Urinary bladder (tissue), 4 donors: ENCODE measurements at places on chromosomes 5 and 9. TPM values are rescaled to one million over a fixed set of nuclear protein-coding genes. Genes with fewer than 3 reads are reported as not detected.

GRCh38 chr9:12955510-12956163, 180.8 kb downstream of the LURAP1L start:
- DNase-seq, result no peak

DNA sequence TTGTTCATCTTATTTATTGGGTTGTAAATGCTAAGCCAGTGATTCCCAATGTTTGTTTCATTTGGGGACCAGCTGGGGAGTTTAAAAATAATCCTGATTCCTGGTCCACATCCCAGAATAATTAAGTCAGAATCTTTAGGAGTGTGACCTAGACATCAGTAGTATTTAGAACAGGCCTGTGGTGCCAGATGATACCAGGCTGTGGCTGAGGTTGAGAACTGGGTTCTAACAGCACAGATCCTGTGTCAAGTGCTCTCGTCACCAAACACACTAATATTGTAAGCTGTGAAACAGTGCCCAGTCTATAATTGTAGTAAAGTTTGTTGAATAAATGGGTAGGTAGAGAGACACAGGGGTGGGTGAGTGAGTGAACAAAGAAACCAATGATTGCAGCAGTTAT, 172.1 kb upstream of the PPP1R2B start:
- no peak for DNase-seq

DNA sequence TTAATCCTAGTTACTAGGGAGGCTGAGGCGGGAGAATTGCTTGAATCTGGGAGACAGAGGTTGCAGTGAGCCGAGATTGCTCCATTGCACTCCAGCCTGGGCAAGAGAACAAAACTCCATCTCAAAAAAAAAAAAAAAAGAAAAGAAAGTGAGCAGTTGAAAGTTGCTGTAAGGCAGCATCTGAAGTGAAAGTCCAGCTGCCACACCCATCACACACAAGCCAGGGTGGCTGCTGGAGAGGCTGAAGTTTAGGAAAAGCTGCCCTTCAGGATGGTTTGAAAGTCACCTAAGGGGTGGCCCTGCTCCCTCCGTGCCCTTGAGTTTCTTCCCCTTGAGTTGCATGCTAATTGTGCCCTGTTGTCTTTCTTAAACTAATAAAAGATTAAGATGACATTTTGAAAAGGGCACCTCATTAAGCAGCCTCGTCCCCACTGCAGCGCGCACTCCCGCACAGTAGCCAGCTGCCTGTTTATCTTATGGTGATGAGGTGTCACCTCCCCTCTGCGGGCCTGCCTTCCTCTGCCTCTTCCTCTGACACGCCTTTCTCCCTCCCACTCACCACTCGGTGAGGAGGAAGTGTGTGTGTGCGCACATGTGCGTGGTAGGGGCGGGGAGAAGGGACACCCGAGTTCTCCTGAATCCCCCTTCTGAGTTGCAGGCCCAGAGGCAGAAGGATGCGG, 104.2 kb upstream of the PANK3 start:
- no peak for DNase-seq

DNA sequence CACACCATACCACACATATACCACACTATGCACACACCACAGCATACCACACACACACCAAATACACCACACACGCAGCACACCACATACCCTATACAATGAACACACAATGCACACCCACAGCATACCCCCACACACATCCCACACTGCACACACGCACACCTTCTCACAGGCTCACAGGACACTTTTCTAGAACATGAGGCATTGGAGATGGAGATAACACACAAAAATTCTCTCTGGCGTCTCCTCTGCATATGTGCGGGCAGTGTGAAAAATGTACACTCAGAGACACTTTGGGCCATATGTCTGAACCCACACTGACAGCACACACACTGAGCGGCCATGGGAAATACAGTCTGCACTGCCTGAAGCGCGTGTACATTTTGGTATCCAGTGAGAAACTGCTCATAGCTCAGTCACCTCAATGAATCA, 278.1 kb downstream of the GADD45G start:
- no peak for DNase-seq

GRCh38 chr5:142861011-142861410, 90.8 kb downstream of the ARHGAP26 start:
- no peak for DNase-seq

- DNase-seq, result no peak
Observed at GRCh38 chr5:14998491-14998890, 126.9 kb upstream of the ANKH start.

DNA sequence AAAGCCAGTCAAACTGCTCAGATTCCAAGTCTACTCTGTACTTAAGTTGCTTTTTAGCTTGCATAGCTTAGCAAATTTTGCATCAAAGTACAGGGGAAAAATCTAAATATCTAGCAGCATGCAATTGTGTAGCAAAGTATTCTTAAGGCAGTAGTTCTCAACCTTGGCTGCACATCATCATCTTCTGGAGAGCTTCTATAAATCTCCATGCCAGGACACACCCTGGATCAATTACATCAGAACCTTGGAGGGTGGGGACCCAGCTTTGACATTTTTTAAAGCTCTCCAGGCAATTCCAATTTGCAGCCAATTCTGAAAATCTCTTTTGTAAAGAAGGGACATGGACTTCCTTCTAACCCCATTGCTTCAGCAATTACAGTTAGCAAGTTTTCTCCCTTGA, 187.5 kb downstream of the SNCAIP start:
- no peak for DNase-seq

DNA sequence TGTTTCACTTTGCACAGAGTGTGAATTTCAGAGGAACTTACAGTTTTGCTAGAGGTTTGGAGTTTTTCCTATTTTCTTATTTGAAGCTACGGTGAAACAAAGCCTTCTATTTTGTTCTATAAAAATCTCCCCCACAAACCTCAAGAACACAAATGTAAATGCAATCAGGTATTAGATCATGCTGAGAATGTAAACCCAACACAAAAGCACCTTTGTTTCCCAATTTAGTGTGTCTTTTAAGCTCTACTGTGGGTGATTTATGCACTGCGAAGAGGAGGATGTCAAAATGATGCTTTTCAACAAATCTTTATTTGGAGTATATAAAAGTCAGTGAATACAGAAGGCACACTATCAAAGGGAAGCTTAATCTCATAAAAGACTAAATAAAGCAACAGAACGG, 4.3 kb upstream of the DRD1 start:
- no peak for DNase-seq

GRCh38 chr9:36911601-36912412, 122.3 kb downstream of the PAX5 start:
- no peak for DNase-seq

DNA sequence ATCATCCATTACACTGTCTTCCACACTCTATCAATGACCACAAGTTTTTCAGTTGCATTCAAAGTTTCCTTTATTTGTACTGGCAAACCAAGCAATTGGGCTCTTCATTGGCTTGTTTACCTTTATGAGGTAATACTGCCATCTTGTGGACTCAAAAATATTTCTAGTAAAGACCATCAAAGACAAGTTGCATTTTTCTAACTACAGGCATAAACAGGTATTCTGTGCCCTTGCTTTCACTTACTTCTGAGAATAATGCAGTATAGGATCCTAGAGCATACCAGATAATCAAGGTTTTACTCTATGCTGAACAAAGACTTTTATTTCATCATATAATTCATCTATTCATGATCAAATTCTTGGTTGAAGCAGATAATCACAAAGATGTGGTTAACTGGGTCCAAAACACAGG, 173.7 kb upstream of the POU5F2 start:
- DNase-seq, result no peak

- DNase-seq, result no peak
Observed at GRCh38 chr9:126392662-126393371, 66.2 kb downstream of the MVB12B start.

DNA sequence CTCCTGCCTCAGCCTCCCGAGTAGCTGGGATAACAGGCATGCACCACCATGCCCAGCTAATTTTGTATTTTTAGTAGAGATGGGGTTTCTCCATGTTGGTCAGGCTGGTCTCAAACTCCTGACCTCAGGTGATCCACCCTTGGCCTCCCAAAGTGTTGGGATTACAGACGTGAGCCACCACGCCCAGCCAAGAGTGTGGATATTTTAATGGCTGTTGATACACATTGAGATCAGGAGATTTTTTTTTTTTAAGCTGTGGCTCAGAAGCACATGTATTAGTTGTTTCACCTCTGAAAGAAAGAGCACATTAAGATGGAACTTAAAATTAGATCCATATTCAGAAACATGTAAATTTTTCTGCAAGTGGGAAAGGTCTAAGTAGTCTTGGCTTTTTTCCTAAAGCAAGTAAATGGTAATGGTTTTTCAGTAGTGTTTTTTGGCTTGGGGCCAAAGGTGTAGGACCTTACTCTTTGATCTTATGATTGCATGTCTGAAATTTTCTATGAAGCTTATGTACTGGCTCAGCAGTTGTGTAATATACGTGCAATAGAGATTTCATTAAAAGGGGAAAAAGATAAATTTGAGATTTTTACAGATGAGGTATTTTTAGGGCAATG, 9.9 kb downstream of the RBM27 start:
- no peak for DNase-seq

GRCh38 chr5:32172923-32173266, 1.2 kb downstream of the GOLPH3 start:
- DNase-seq, result no peak

DNA sequence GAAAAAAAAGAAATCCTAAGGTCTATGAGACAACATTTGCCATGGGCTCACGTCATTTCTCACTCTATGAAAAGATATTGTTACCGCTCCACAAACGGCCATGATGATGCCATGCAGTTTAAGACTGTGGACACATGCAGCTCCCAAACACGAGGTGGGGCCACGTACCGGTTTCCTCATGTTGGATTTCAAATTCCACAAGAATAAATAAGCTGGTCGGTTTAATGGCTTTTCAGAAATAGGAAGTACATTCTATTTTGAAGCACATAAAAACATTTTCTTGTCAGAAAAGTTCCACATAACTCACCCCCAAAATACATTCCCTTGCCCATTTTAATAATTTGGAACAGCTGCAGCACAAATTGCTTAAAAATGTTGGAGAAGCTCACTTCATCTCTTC, 130.6 kb downstream of the MYO10 start:
- no peak for DNase-seq

DNA sequence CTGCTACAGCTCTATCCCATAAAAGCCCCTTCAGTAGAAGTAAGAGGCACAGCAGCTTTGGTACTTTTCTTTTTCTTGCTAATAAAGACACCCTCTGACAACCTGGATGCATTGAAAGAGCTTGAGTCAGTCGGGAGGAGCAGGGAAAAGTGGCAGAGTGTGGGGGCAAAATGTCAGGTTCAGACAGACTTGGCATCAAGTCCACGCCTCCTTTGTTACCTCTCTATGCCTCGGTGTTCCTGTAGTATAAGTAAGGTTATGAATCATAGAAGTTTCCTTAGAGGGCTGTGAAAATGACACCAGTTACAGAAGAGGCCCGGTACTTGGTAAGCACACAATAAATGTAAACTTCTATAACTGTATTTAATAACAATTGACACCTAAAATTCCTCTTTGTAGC, 133.9 kb downstream of the ESM1 start:
- DNase-seq, result no peak

DNA sequence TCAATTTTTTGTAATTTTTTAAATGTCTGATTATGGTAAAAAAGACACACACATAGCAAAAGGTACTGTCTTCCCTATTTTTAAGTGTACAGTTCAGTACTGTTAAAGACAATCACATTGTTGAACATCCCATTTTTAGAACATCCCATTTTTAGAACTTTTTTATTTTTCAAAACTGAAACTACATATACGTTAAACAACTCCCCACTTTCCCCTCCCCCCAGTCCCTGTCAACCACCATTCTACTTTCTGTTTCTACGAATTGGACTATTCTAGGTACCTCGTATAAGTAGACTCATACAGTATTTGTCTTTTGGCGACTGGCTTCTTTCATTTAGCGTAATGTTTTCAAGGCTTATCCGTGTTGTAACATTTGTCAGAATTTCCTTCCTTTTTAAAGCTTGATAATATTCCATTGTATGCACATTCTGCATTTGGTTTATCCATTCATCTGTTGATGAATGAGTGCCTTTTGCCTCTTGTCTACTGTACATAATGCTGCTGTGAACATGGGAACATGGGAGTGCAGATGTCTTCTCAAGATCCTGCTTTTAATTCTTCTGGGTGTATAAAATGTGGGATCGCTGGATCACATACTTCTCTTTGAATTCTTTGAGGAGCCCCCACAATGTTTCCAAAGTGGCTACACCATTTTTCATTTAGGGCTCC, 154.0 kb downstream of the PIK3R1 start:
- no peak for DNase-seq

GRCh38 chr5:91408710-91409109, 25.6 kb upstream of the ARRDC3 start:
- DNase-seq, result no peak

GRCh38 chr5:68973696-68974095, 120.1 kb upstream of the SLC30A5 start:
- no peak for DNase-seq

- DNase-seq, result no peak
Observed at GRCh38 chr5:120913396-120913795, 449.3 kb downstream of the PRR16 start.

DNA sequence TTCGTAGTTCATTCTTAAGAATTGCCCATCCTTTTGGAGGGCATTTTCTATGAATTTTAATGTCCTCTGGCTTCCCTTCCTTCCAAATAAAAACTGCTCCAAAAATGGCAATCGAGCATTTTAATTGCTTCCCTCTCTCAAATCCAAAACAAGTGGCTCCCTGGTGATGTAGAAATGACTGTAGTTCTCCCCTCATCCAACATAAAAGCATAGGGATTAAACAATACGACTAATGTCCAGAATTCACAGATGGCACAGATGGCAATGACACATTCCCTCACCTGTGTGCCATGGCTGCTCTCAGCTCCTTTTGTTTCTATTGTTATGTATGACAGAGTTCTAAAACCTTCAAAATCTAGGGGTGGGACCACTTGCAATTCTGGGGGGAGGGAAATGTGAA, 417.3 kb downstream of the RAB3C start:
- DNase-seq, result no peak

- DNase-seq, result no peak
Observed at GRCh38 chr9:18379073-18379811, 94.7 kb upstream of the ADAMTSL1 start.

DNA sequence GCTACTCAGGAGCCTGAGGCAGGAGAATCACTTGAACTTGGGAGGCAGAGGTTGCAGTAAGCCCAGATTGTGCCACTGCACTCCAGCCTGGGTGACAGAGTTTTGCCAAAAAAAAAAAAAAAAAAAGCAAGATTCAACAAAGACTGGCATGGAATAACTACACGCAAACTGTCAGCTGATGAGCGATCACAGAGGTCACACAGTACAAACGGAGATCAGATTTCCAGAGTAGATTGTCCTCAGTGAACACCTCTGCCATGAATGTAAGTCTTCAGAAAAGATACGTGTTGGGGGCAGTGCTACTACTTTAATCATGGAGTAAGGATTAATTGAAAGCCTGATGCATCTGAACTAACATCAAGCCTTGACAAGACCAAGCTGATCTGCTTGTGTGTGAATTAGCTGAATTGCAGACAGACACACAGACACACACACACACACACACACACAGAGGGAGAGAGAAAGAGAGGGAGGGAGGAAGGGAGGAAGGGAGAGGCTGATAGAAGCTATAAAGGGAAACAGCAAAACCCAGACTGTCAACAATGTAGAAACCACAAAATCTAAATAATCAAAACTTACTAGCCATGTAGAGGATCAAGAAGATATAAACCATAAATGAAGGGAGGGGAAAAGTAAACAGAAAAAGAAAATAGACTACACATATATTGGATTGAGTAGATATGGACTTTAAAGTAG, 222.9 kb upstream of the ZNF462 start:
- DNase-seq, result no peak

The CER1 gene
- total RNA-seq, result 0.74 TPM

The PCA3 gene
- total RNA-seq, result 0.26 TPM

The PCDHAC2 gene
- 3.0 TPM for total RNA-seq

The ANKRD31 gene
- 0.69 TPM for total RNA-seq

The PRR16 gene
- 7.6 TPM for total RNA-seq

The CDH18 gene
- total RNA-seq, result 3.2 TPM

The SIT1 gene
- total RNA-seq, result 0.48 TPM

The GLDC gene
- 0.74 TPM for total RNA-seq
